SIG-M5 (cell line): ENCODE measurements at places on chromosomes 2 and 18.

DNA sequence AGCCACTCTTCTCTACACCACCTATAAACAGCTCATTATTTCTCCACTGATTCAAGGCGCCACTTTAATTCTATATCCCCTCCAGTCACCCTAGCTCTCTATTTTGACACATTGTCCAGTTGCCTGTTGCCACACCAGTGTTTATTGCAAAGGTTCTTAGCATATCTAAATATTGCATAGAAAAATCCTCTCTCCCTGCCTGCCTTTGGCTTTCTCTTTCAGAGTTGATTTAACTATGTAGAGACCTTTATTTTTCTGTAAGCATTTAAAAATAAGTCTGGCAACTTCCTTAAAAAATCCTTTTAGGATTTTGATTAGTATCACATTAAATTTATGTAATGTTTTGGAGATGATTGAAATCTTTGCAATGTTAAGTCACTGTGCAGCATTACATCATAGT is 47.9 kb upstream of the B3GNT7 start:
- no peak for DNase-seq

- DNase-seq = no peak
Measured at GRCh38 chr18:44759925-44760342, 79.2 kb downstream of the SETBP1 start.

DNA sequence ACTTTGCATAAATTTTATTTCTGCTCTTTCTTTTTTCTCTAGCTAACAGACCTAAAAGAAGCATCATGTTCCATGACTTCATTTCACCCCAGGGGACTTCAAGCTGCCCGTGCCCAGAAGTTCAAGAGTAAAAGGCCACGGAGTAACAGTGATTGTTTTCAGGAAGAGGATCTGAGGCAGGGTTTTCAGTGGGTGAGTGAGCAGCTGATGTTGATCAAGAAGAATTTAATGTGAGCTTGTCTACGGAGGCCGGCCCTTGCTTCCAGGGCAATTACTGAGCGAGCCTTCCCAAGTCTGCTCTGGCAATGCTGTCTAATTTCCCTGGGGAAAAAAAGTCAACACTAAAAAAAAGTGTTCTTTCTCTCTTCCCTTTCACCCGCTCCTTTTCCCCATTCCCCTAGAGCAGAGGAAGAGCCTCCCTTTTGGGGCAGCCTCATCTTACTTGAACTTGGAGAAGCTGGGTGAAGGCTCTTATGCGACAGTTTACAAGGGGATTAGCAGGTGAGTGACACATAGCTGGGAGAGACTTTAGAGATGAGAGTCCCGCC is 1.2 kb downstream of the CDK15 start:
- DNase-seq = no peak

- no peak for DNase-seq
Measured at GRCh38 chr2:158315803-158316414, 140.6 kb downstream of the CCDC148 start.

DNA sequence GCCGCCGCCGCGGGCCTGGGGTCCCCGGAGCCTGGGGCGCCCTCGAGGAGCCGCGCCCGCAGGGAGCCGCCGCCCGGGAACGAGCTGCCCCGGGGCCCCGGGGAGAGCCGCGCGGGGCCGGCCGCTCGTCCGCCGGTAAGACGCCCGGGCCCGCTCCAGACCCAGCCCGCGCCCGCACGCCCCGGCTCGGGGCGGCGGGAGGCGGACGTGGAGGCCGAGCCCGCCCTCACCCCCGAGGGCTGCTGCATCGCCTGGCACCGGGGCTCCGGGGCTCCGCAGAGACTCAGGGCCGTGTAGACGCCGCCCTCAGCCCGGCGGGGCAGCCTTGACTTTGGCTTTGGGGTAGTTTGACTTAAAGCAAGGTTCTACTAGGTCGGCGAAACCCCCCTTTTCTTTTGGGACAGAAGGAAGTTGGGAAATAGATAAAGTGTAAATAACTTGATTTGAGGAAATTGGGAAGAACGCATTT is 335 bp downstream of the ERFE start:
- DNase-seq = no peak

DNA sequence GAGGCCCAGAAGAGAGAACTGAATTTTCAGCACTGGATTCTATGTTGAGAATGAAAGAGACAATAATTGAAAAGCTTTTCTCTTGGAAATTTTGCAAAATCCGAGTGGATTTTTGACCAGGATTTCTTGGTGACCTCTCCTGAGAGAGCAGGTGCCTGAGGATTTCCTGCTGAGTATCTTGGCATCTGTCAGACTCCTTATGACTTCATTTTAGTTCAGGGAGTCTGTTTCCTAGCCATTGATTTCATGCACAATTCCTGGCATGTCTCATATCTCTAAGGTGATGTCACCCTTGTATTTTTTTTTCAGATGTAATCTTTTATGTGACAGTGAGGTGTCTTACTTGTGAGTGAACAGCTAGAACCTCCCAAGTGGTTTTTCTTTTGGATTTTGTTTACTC is 195.9 kb downstream of the NEDD4L start:
- DNase-seq = no peak

DNA sequence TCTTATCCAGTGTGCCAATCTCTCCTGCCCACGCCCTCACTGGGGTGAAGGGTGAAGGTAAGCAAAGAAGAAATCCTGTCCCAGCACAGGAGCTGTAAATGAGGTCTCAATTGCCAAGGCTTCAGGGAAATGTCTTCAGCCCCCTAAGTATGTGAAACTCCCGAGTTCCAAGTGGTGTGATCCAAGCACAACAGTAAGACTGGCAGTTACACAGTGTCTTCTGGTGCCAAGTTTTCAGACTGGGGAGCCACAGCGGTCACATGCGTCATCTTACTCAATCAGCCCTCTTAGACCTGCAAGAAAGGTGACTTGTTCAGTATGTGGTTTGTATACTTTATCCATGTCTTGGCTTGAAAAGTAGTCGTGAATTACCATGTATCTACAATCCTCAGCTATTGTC is 55.0 kb upstream of the SPRED2 start:
- DNase-seq = no peak

GRCh38 chr2:49687918-49688317 is 533.6 kb upstream of the FSHR start:
- DNase-seq = no peak

GRCh38 chr2:102155703-102156515 is 13.4 kb downstream of the IL1R1 start:
- no peak for DNase-seq

- DNase-seq = no peak
Measured at GRCh38 chr2:84022810-84023431, 436.2 kb downstream of the SUCLG1 start.

- DNase-seq = no peak
Measured at GRCh38 chr2:230161184-230161583, 58.6 kb downstream of the SP110 start.

DNA sequence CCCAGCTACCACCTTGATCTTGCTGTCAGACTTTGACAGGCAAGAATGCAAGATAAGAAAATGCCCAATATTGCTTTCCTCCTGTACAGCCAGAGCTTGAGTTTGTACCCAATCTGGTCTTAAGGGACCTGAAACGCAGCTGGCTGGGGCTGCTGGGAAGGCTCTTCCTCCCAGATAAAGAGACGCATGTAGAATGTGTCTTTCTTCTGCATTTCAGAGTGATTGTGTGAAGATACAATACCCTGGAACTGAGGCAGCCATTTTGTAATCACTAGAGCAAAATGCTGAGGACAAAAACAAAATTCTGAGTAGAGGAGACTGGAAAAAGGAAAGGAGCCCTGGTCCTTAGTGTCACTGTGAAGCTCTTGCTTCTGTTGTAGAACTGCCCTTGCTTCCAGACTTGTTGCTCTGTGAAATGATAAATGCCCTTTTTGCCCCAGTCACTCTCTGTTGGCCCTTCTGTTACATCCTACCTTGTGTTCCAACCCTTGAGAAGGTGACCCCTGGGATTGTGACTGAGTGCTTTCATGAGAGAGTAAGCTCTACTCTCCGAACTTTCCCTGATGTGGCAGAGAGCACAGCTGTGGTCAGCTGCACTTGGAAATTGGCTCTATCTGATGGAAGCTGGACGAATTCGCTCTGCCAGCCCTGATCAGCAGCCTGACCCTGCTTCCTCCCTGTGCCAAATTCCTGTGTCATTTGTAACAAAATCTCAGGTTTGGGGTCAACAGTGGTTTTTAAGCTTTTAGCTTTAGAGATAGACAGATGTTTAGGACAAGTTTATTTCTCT is 137.4 kb upstream of the RBMS1 start:
- no peak for DNase-seq

- DNase-seq = no peak
Measured at GRCh38 chr18:25443776-25444175, 91.8 kb upstream of the ZNF521 start.

DNA sequence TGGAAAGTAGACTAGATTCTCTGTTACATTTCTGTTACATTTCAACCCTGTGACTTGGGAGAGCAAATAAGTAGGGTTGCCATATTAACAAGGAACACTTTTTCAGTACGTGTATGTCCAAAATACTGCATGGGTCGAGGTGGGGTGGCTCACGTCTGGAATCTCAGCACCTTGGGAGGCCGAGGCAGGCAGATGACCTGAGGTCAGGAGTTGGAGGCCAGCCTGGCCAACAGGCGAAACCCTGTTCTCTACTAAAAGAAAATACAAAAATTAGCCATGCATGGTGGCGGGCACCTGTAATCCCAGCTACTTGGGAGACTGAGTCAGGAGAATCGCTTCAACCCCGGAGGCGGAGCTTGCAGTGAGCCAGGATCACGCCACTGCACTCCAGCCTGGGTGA is 11.2 kb downstream of the SLC66A3 start:
- no peak for DNase-seq

DNA sequence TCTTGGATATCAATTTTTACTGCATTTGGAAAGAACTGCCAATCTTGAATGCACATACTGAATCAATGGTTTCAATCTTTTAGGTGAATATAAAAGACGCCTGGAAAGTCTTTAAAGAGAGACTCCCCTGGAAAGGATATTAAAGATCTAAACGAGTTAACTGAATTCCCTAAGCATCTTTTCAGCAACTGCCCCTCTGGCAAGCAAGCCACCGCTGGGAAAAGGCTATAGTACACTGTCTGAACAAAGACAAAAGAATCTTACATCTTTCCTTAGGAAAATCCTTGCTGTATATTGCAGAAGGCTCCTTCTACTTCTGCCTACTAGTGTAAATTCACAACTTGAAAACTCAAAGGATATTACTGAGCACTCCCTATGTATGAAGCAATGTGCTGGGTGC is 28.0 kb downstream of the MYO5B start:
- no peak for DNase-seq

DNA sequence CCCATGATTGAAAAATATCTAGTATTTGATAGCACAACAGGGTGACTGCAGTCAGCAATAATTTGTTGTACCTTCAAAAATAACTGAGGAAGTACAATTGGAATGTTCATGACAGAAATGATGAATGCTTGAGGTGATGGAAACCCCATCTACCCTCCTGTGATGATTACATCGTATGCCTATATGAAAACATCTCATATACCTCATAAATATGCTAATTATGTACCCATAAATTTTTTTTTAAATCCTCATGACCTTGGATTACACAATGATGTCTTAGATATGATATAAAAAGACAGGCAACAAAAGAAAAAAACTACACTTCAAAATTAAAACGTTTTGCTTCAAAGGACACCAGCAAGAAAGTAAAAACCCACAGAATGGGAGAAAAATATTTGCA is 1.4 kb upstream of the POLR1B start:
- DNase-seq = no peak

GRCh38 chr2:205218056-205218455 is 464.2 kb upstream of the NRP2 start:
- no peak for DNase-seq

DNA sequence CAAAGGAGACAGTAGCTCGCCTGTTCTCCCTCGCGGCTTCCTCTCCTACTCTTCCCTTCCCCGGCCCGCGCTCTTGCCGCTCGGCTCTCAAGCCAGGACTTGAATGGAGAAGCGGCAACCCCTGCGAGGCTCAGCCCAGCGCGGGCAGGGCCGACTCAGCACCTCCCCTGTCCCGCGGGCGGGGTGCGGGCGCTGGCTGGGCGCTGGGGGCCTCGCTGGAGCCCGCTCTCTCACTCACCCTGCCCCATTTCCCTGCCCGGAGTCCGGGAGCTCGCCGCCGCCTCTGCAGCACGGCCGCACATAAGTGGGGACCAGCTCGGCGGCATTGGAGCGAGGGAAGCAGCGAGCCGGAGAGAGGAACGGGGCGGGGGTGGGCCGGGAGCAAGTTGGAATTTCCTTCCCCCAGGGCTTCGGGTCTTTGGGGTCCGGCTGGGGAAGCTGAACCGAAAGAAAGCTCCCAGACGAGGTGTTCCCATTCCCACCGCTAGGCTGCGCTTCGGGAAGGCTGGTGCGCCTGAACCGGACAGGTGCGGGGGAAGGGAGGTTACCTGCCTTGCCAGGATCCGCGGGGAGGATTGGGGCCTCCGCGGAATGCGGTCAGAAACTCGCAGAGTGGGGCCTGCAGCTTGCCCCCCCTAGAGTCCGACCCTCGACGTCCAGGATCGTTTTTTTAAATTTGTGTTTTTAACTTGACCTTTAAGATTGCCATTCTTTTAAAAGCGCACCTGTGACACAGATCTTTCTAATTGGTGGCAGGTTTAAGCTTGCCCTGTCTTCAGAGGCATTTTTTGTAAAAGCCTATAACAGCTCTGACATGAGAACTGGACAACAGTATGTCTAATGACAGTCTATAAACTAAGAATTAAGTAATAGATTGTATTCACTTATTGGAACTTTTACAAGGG is at the start of gene COBLL1:
Gene COBLL1 (minus strand): TSS at position 105 of the 905 bp plus-strand sequence. CDS start 627 bp downstream, outside the sequence.
- DNase-seq = no peak

DNA sequence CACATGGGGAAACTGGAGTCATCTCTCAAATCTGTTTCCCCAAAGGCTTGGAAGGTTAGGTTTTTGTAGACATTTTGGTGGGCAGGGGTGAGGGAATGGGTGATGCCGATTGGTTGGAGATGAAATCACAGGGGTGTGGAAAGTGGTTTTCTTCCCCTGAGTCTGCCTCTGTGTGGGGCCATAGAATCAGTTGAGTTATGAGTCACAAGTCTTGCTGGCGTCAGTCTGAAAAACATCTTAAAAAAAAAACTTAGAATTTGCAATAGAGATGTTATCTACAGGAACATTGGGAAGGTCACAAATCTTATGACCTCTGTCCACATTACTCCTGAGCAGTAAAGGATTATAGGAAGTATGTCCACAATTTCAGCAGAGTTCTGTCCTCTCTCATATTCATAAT is 314.6 kb downstream of the CNTNAP5 start:
- DNase-seq = no peak
